ENCODE measurements at places on chromosomes 5 and 9. TPM values are rescaled to one million over a fixed set of nuclear protein-coding genes. Genes with fewer than 3 reads are reported as not detected.

GRCh38 chr5:113271015-113271414 lies 163.8 kb downstream of the TSSK1B start:
- no peak overlapping the region for H3K27ac ChIP-seq
- H3K4me1 ChIP-seq, result peaks cover 6% of the 10 kb centered on the region
- DNase-seq, result no peak
- H3K27me3 ChIP-seq, result peaks cover 11% of the 10 kb centered on the region
- H3K36me3 ChIP-seq, result no peaks in the 10 kb centered on the region
- H3K4me3 ChIP-seq, result no peak overlapping the region

DNA sequence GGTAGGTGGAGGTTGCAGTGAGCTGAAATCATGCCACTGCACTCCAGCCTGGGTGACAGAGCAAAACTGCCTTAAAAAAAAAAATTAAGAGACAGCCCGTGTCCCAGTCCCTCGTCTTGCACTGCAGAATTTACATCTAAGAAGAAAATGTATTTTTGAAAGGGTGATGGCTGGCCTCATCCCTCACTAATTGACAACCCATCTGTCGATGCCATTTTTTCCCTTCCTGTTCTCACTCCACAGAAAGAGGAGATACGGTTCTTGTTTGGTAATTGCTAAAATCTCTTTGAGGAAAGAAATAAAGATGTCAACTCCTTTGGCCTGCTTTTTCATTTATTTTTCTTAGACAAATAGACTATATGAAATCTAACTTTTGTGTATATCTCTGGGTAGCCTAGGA lies 2.4 kb upstream of the LSM11 start:
- H3K4me1 ChIP-seq, result peaks cover 31% of the 10 kb centered on the region
- H3K27ac ChIP-seq, result no peak overlapping the region
- peaks cover 3% of the 10 kb centered on the region for H3K27me3 ChIP-seq
- H3K4me3 ChIP-seq, result no peak overlapping the region
- DNase-seq, result no peak

- DNase-seq, result no peak
- H3K4me1 ChIP-seq, result no peaks in the 10 kb centered on the region
- no peaks in the 10 kb centered on the region for H3K27me3 ChIP-seq
- H3K36me3 ChIP-seq, result no peaks in the 10 kb centered on the region
These were observed 27.1 kb downstream of the NKD2 start for GRCh38 chr5:1035421-1036405.

- H3K4me1 ChIP-seq, result peaks cover 26% of the 10 kb centered on the region
- H3K4me3 ChIP-seq, result no peak overlapping the region
- H3K36me3 ChIP-seq, result peaks cover 23% of the 10 kb centered on the region
These were observed 20.6 kb downstream of the ZCCHC7 start for GRCh38 chr9:37141015-37141414.

- H3K27ac ChIP-seq, result no peak overlapping the region
- no peak for DNase-seq
- H3K36me3 ChIP-seq, result no peaks in the 10 kb centered on the region
- H3K4me1 ChIP-seq, result no peaks in the 10 kb centered on the region
These were observed 321.9 kb upstream of the ACTBL2 start for GRCh38 chr5:57804505-57804904.

DNA sequence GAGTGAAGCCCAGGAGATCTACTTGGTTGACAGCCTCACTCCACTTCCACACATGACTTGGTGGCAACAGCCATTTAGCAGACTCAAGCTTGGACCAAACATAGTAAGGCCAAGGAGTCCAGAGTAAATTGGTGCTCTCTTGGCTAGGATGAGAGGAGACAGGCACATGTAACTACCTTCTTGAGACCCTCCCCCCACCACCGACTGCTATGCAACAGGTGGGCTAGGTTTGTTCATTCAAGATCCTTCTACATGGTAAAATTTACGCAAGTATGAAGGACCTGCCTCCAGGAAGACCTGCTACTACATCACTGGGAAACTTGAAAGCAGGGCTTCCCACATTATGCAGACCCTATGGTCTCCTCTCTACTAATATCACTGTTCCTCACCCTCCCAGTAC lies 442.4 kb downstream of the SPOCK1 start:
- no peak overlapping the region for H3K27ac ChIP-seq
- H3K36me3 ChIP-seq, result no peaks in the 10 kb centered on the region
- no peaks in the 10 kb centered on the region for H3K27me3 ChIP-seq
- DNase-seq, result no peak
- H3K4me3 ChIP-seq, result no peak overlapping the region

DNA sequence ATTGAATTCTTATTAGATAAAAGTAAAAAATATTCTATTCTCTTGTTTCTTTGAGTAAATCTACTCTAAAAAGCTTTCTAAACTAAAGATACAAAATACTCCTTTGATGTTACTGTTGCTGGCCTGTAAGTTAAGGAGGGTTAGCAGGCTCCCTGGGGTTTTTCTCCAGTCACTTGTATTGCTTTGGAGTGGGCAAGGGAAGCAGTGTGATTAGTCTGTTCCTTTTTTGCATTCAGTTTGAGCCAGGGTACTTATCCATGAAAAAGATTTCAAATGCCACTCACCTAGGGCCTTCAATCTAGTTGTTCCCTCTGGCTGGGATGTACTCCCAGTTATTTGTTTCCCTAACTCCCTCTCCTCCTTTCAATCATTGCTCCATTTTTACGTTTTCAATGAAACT lies 256.2 kb upstream of the SMC2 start:
- H3K27ac ChIP-seq, result no peak overlapping the region
- H3K36me3 ChIP-seq, result no peaks in the 10 kb centered on the region
- H3K4me3 ChIP-seq, result no peak overlapping the region
- no peak for DNase-seq
- H3K27me3 ChIP-seq, result no peaks in the 10 kb centered on the region

- no peak overlapping the region for H3K4me3 ChIP-seq
- no peaks in the 10 kb centered on the region for H3K27me3 ChIP-seq
- H3K4me1 ChIP-seq, result no peaks in the 10 kb centered on the region
- H3K36me3 ChIP-seq, result no peaks in the 10 kb centered on the region
These were observed 103.1 kb upstream of the ISL1 start for GRCh38 chr5:51279983-51280706.

DNA sequence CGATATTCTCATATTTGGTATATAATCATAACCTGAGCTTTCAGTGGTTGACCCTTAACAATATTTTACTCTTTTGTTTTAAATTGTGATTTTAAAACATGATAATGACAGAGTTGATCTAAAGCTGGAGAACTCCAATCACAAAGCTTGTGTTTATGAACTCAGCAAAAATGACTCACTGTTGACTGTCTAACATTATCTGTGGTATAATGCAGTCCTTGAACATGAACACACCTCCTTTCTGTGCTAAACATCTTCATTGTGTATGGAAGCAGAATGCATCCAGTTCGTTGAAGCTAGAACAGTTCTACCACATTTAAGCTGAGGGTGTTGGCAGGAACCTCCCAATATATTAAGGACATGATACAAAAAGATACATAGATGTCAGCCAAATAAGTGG lies 1030.2 kb upstream of the SEMA6A start:
- H3K27ac ChIP-seq, result no peak overlapping the region
- H3K4me3 ChIP-seq, result no peak overlapping the region
- peaks cover 1% of the 10 kb centered on the region for H3K27me3 ChIP-seq
- H3K4me1 ChIP-seq, result no peaks in the 10 kb centered on the region
- H3K36me3 ChIP-seq, result no peaks in the 10 kb centered on the region
- DNase-seq, result no peak

GRCh38 chr5:67196537-67197059 lies at the start of gene CD180:
Gene CD180, minus strand, starts transcription at chr5:67196799. Its CDS starts 158 bp downstream, at chr5:67196641.
- no peak for DNase-seq
- H3K27me3 ChIP-seq, result no peaks in the 10 kb centered on the region
- H3K36me3 ChIP-seq, result peaks cover 16% of the 10 kb centered on the region
- H3K4me1 ChIP-seq, result peaks cover 78% of the 10 kb centered on the region

The GLIPR2 gene
- 26.3 TPM for total RNA-seq

The HCN1 gene
- not detected for total RNA-seq

The DND1 gene
- total RNA-seq, result 3.3 TPM

The PSAT1 gene
- total RNA-seq, result 91.8 TPM
